Fibroblast of the conjunctiva (primary cell): ENCODE measurements at places on chromosomes 7 and 10.

DNA sequence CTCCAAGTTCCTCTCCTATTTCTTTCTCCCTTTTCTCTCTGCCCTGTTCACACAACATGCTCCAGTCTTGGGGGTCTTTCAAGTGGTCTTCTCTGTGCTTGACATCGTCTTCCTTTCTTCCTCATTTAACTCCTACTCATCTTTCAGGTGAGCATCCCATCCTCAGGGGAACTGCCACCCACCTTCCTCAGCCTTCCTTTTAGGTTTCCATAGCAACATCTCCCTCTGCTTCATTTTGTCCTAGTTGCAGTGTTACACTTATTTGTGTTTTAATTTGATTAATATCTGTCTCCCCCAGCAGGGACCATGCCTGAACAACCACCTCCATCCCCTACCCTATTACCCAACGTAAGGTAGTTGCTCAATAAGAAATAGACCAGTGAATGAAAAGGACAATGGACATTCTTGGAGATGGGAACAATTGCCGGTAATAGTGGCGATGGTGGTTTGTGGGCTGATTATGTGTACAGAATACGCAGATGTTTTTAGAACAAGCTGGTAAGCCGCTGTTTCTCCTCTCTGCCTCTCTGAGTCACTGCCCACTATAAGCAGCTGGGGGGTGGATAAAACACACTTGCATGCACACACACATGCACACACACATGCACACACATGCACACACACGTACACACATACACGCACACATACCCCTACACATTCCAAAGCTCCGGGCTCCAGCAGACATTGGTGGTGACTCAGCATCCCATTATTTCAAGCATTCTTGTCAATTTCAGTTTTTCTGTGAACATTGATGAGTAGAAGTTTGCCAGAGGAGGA, 251.6 kb downstream of the GATA3 start:
- no peak for DNase-seq

DNA sequence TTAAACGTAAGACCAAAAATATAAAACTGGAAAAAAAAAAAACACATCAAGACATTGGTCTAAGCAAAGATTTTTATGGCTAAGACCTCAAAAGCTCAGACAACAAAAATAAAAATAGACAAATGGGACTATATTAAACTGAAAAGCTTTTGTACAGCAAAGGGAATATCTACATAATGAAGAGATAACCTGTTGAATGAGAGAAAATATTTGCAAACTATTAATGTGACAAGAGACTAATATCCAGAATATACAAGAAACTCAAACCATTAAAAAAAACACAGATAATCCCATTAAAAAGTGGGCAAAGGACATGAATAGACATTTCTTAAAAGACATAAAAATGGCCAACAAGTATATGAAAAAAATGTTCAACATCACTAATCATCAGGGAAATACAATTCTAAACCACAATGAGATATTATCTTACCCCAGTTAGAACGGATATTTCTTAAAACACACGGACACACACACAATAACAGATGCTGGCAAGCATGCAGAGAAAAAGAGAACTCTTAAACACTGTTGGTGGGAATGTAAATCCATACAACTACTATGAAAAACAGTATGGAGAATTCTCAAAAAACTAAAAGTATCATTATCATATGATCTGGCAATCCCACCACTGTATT, 28.8 kb downstream of the CNOT4 start:
- DNase-seq = no peak

- DNase-seq = no peak
These were observed 45.2 kb downstream of the GPR141 start for GRCh38 chr7:37728747-37729146.

DNA sequence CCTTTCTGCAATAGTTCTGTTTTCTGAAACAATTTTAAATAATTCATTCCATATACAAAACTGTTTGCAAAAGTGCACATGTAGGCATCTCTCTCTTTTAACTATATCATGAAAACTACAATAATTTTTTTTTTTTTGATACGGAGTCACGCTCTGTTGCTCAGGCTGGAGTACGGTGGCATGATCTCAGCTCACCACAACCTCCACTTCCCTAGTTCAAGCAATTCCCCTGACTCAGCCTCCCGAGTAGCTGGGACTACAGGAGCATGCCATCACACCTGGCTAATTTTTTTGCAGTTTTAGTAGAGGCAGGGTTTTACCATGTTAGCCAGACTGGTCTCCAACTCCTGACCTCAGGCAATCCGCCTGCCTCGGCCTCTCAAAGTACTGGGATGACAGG, 44.0 kb upstream of the SEMA3A start:
- DNase-seq = no peak

GRCh38 chr10:114336823-114337509, 67.3 kb downstream of the AFAP1L2 start:
- no peak for DNase-seq
